ENCODE measurements at places on chromosomes 7 and 10. TPM values are rescaled to one million over a fixed set of nuclear protein-coding genes. Genes with fewer than 3 reads are reported as not detected.

ITIH5 gene
- polyA plus RNA-seq: 24.6 TPM

DNA sequence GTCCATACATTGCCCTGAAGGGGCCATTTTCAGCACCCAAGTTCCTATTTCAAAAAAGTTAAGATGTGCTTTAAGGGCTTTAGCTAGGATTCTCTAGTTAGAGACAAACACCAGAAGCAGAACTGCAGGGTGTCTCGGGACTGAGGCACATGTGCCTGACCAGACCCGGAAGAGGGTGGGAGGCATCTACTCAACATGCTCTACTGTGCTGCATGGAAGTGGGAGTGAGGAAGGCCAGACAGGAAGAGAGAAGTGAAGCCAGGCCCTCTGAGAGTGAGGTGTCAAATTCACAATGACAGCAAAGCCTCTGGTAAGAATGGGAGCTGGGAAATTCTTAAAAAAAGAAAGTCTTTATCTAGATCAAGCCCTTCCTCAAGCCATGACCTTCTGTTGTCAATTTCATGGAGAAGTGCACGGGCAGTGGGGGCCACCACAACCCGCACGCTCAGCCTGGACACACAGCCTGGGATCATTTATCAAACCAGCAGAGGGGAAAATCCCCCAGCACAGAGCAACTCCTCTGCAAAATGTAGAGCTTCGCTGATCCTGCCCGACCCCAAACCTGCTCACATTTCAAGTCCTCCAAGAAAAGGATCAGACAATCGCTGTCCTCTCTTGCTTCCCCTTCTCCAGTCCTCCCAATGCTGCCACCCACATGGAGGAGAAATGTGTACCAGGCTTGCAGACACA lies 38.7 kb downstream of the PLXNA4 start:
- DNase-seq: peak; percentile 23

GRCh38 chr7:44720301-44720700 lies 28.3 kb upstream of the ZMIZ2 start:
- no peak for DNase-seq

POLD2 gene
- 136 TPM for polyA plus RNA-seq

GRCh38 chr10:71049994-71050393 lies 161.6 kb upstream of the PCBD1 start:
- DNase-seq: no peak

DNA sequence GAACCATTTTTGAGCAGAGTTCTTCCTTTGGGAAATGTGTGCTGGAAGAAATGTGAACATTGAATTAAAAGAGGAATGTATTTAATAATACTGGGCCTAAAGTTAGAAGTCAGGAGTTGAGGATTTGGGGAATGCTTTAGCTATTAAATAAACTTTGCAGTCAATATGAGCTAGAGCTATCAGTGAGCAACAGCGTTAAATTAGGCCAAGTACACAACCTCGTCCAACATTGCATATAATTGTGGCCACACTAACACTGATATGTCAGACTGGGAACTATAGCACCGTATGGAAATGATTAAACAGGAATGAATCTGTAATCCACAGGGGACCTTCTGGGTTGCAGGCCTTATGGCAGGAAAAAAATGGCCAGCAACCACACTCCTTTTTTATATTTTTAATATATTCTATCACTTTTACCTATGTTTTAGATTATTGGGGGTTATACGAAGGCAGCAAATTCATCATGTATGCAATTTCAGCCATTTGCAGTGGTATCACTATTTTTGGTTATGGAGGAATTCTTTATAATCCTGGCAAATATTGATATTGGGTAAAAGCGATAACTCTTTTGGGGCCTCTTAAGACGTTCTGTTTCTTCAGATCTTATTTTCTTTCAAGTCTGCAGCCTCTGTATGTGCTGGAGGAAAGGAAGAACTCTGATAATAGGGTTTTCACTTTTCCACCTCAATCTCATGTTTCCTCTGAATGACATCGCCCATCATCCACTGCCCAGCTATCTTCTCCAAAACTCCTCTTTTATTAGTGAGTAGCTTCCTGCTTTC lies 236.3 kb upstream of the PLXDC2 start:
- DNase-seq: no peak

KLLN gene
- polyA plus RNA-seq: 1.5 TPM

ZNF425 gene
- polyA plus RNA-seq: 5.7 TPM

DNA sequence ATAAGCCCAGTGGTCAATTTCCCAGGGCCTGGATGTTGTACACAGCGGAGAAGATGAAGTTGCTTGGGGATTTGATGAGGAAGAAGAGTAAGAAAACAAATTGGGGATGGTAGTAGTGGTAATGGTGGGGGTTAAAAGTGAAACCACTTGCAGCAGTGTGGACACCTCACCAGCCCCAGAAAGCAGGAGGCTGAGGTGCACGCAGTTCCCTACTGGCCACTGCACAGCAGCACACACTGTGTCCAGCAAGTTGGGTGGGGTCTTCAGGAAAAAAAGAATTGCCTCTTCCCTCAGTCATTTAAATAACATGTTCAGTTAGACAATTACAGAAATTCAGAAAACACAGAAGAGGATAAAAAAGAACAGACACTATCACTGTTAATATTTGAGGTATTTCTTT lies 96.6 kb downstream of the TAX1BP1 start:
- DNase-seq: no peak

DNA sequence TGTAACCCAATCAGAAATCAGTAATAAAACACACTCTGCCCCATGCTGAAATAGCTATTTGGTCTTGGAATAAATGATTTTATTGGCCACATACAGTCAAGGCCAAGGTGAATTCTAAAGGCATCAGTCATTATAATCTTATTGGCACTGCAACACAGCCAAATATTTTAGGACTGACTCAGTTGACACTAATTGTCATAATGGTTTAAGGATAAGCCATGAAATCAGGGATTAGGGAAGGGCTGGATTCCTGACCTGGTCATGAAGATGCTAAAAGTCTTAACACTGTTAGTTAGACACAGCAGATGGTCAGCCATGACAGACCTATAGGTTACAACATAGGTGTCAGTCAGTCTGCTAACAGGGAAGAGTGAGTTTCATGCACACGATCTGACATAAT lies 330.3 kb upstream of the NPSR1 start:
- no peak for DNase-seq

DNA sequence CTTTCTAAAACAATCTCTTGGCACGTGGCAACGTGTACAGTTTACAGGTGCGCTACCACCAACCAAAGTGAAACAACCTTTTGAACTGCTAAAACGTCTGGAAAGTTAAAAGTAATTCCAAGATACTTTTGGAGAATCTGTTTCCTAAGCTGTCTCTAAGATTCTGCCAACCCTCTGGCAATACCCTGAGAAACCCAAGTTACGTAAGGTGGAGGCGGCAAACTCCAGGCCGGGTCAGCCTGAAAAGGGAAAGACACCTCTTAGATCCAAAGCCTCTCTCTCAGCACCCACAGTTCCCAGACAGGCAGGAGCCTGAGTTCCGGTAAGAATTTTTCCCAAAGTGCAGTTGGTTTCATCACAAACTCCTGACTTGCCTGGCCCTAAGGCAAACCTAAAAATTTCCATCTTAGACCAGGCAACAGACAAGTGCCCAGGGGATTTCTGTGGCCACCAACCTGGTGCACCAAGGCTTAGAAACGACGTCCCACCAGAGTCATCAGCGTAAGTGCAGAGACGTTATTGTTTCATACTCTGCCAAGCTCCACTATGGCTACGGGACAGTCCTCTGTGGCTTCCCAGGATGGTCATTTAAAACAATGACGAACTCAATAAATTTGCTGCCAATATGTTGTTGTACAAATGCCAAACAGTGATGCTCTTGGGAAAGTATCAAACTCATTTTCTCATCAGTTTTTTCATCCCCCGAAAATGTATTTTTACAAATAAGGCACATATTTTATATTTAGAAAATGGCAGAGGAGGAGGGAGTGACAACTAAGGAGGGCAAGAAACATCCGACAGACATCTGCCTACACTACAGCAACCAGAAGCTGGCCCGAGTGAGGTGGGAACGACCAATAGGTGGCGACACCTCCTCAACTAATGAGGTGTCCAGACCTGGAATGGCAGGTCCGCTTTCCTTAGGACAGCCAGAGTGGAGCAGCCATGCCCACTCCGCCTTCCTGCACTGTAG lies 205.8 kb upstream of the FRMD4A start:
- no peak for DNase-seq

All from left renal cortex interstitium (tissue), 4 donors.